ENCODE measurements at places on chromosomes 3 and 15. TPM values are rescaled to one million over a fixed set of nuclear protein-coding genes. Genes with fewer than 3 reads are reported as not detected.

The ACP3 gene
- not detected for total RNA-seq

DNA sequence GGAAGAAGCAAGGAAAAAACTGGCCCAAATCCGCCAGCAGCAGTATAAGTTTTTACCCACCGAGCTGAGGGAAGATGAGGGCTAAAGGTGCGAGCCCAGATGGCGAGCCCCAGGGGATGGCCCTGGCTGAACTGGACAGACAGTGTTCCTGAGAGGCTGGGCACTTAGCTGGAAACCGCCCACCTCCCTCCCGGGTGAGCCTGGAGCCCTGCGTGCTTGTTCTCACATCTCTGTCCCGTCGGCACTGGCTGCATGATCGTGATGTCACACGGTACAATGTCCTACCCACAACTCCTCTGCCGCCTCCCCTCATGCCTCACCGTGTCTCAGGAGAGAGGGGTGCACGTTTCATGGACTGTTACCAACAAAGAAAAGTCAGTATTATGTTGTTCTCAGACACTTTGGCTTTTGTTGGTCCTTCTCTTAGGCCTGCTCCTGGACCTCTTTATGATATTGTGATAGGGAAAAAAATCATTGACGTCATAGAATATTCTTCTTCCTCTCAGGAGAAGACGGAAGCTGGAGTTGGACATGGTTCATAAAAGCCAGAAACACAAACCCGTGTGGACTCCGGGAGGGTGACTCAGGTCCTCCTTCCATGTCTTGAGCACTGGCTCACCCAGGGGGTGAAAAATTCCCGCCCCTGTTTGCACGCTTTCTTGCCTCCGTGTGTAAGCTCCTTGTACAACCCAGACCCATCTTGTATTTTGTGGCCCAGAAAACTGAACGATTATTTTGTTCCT is 201.8 kb upstream of the TPM1 start:
- DNase-seq, result no peak

The RHOV gene
- 1.8 TPM for total RNA-seq

The NR2E3 gene
- total RNA-seq, result 0.69 TPM

DNA sequence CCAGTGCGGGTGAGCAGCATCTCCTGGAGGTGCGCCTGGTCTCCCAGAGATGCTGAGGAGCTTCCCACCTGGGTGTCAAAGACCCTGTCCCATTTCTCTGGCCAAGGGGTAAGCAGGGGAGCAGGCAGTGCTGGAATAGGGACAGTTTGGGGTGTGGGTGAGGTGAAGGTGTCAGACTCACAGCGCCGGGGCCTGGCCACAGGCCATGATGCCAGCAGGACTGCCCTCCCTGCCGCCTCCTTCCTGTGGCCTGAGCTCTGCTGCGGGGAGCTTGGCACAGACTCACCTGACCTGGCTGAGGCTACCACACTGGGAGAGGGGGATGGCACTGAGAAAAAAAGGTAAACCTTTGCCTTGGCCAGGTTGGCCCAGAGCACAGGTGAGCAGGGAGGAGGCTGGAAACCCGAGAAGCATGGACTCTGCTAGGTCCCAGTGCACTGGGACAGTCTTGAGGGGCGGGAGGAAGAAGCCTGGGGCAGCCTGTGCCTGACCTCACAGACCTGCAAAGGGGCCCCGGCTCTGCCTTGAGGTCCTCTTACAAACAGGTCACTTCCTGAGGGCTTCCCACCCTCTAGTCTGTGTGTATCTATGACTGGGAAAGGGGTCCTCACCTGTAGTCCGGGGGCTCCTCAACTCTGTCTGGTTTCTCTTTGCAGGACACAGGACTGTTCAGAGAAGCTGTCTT is 28.2 kb downstream of the GRAMD2A start:
- no peak for DNase-seq

DNA sequence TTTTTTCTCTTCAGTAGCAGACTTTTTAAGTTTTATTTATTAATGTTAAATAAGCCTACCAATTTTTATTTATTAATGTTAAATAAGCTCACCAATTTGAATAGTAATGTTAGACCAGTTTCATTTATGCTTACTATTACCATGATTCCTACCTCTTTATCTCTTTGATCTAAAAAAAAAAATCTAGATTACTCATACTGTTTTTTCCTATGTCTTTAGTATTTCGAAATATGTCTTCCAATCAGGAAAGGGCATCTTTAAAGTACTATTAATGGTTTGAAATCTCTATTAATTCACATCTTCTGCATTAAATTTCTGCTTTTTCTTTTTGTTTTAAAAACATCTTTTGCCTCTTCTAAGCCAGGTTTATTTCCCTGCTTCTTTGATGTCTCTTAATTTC is 27.5 kb upstream of the MAPKBP1 start:
- no peak for DNase-seq

The LEKR1 gene
- total RNA-seq, result 0.56 TPM

DNA sequence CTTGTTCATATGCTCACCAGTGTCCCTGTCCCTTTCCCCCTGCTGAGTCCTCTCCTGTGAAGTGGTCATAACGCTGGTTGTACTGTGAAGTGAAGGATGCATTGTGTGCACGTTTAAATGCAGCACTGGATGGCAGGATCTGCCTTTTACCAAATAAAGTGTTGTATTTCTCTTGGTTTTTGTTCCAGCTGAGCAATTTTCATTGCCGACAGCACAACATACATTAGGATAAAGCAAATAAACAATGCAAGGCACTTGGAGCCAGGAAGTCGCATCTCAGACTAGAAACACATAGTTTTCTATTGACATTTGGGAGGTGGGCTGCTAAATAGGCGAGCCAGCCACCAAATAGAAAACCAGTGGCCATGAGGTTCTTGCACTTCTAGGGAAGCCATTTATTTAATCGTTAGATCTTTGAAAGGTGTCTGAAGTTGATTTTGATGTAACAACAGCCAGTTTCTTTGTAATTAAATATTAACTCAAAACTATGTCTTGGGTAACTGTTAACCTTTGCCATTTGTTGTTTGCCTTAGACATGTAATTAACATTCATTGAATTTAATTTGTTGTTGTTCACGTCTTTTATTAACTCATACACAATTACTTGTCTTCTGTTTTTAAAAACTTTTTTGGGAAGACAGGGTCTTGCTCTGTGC is 185.3 kb downstream of the FNDC3B start:
- no peak for DNase-seq

The PRTG gene
- 19.4 TPM for total RNA-seq

The KCNMB2 gene
- 0.47 TPM for total RNA-seq

- DNase-seq, result no peak
Measured at GRCh38 chr3:61674596-61674995, 113.2 kb downstream of the PTPRG start.

- no peak for DNase-seq
Measured at GRCh38 chr3:43932921-43933320, 242.2 kb downstream of the ABHD5 start.

GRCh38 chr15:85710340-85710842 is 84.3 kb downstream of the KLHL25 start:
- no peak for DNase-seq

- no peak for DNase-seq
Measured at GRCh38 chr3:16055606-16056211, 118.8 kb upstream of the GALNT15 start.

Data from glutamatergic neuron (in vitro differentiated cells).